ENCODE measurements at places on chromosomes 5 and 9.

DNA sequence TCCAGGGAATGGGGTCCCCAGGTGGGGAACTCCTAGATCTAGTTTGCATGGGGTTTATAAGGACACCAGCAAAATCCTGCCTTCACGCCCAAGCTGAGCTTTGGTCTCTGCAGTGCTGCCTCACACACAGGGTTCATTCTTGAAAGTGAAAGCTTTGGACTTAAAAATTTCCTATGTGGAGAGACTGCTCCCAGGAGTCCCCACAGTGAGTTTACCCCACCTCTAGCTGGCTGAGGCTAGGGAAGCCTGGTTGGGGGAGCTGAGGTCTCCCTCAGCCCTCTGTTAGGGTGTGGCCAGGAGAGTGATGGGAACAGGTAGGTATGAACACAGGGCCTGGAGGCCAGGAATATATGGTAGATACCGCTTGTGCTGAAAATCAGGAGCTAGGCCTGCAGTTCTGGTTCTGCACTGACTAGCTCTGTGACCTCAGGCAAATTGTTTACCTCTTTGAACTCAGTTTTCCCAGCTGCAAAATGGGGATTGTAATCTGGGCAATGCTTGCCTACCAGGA, 41.5 kb upstream of the LARP1 start:
- DNase-seq = no peak

- DNase-seq = no peak
Observed at GRCh38 chr9:2043243-2043642, 28.1 kb downstream of the SMARCA2 start.

DNA sequence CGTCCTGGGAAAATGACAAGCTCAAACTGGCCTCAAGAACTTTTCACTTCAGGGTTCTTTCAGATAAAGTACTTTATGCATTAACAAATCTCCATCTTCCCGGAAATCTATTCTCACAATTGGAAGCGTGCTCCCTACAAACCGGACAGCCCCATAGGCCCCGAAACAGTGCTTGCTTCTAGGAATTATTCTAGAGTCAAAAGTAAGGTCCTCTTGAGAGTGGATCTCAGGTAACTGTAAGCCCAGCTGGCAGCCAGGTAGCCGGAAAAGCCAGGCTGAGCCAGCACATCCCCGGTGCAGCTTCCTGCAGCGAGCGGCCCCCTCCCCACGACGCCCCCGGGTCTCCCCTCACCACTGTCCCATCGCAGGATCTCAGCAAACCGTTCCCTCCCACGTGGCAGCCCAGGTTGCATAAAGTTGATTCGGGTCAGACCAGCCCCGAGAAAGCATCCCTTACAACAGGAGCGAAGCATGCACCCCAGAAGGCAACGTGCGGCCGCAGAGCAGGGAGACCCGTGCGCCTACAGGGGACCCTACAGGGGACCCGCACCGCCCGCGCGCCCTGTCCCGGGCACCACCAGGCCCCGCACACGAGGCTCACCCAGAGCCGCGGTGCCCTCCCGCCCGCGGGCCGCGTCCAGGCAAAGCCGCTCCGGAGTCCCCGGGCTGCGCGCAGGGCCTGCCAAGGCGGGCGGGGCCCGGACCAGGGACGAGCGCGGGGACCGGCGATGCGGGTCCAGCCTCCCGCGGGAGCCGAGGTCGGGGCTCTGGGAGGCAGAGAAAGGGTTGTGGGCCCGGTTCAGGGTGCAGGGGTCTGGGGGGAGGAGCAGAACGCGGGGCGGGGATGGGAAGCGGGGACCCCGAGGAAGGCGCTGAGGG, 920 bp downstream of the LPCAT1 start:
- DNase-seq = no peak

GRCh38 chr5:141908796-141909195, 14.9 kb upstream of the DELE1 start:
- DNase-seq = peak; percentile 44

GRCh38 chr5:121121786-121122185, 657.7 kb downstream of the PRR16 start:
- no peak for DNase-seq

DNA sequence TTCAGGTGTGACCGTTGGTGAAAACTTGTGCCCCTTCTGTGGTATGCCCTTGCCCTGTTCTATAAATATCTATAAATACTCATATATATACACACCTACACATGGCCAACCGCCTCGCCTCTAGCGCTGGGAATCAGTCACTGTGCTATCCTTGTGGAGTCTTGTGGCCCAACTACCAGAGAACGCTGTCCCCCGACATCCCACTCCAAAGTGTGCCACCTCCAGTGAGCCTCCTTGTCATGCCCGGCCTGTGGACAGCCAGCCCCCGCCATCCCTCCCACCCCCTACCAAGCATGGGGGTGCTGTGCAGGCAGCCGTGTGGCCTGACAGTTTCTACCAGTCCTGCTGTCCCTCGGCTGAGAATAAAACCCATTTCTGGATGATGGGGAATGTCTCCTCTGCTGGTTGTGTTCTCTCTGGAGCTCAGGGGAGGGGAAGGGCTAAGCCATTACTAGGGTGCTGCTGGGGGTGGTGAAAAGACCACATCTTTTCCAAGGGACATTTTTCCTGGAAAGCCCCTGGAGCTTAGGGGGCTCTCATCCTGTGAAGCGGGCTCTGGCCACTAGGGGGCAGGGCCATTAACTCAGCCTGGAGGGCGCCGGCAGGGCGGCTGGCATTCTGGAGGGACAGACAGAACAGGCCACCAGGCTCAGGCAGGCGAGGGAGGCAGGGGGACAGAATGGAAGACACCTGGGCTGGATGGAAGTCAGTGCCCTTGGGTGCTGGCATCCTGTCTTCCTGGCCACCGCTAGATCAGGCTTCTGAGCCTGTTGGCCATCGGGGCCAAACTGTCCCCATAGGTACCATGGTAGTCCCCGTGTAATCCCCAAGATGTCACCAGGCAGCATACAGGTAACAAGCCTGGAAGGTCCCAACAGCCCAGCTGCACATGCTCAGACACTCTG, 20.7 kb downstream of the GOLGA2 start:
- peak; percentile 76 for DNase-seq

DNA sequence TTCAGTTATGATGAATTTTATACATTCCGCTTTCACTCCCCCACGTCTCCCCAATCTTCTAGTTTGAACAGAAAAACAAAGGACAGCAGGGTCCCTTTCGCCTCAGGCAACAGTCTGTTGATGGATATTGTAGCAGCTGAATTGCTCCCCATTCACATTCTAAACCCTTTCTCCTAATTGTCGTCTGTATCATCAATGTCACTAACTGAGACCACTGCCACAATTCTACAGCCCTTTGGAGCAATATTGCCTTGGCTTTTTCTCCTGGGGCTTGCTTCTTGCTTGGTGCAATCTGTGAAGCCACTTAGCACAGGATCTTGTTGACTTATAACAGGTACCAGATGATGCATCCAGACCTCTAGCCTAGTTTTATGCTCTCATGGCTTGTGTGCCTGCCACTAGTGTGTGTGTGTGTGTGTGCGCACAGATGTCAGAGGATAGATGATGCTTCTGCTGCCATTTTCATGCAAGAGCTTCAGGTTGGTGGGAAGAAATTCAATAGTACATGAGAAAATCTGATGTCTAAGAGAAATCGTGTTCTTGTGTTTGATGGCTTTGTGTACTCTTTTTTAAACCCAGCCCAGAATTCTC, 195.2 kb upstream of the ISL1 start:
- no peak for DNase-seq

DNA sequence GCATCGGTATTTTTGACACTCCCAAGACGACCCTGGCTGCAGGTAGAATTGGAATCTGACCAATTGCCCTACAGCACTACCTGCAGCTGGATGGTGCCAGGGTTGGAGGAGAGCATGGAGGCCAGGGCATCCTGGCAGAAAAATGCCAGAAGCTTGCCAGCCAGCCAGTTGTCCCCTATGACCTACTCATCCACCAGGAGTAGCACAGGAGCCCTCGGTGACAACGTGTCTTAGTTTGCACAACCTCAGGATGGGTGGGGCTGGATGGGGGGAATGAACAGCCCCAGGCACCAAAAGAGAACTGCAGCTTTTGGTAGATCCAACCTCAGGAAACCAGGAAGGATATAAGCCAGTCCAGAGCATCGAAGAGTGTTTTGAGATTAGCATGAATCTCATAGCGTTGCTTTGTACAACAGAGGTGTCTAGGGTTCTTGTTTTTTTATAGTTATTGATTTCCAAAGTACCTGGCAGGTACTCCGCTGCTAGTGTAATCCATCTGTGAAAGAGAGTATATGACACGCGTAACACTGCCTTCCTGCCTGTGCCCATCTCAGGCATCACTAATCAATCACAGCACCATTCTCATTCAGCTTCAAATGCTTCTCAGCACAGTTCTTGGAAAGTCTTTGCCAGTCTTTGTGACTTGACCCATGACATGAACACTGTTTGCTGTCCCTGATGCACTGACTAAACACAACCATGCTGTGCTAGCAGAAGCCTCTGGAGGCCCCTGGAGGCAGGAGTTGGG, 36.7 kb upstream of the ASS1 start:
- DNase-seq = no peak

GRCh38 chr5:2158109-2158508, 275.4 kb upstream of the IRX4 start:
- peak; percentile 64 for DNase-seq

- no peak for DNase-seq
Observed at GRCh38 chr5:175305251-175305650, 138.7 kb downstream of the DRD1 start.

DNA sequence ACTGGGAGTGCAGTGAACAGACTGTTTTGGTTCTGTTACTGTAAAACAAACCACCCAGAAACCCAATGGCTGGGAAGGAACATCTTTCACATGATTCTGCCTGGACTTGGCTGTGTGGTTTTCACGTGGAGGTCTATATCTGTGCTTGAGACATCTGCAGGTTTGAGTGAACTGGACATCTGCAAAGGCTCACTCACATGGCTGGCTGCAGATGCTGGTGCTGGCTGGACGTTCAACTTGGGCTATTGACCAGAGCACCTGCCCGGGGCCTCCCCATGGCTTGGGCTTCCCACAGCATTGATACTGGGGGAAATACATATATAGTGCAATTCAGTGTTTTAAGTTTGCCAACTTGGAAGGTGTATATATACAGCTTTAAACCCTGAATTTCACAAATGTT, 6.8 kb downstream of the CTSL start:
- DNase-seq = no peak

GRCh38 chr5:7759257-7759871, 91.6 kb downstream of the CFAP90 start:
- DNase-seq = no peak

DNA sequence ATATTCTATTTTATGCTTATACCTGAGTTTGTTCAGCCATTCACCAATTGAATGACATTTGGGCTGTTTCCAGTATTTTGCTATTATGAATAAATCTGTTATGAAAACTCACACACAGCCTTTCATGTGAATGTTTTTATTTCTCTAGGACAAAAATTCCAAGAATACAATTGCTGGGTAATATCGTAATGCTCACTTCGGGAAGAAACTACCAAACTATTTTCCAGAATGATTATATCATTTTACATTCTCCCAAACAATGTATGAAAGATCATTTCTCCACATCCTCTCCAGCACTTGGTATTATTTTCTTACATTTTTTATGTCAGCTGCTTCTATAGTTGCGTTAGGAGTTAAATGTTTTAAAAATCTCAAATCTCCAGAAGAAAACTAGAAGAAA, 58.3 kb upstream of the LHFPL2 start:
- DNase-seq = no peak

DNA sequence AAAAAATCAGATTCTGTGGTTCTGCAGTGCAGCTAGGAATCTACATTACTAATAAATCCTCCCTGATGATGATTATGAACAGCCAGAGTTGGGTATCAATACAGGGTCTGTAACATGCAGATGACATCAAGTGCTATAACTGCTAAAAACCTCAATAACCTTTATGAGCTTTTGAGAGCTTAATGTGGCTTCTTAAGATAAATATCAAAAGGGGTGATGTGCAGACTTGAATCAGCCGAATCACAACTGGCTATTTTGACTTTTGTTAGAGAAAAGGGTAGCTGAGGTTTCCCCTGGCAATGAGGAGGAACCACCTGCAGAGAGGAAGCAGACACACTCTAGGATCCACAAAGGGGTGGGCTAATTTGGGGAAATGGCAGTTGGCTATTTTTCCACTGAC, 30.2 kb downstream of the CAPSL start:
- no peak for DNase-seq

DNA sequence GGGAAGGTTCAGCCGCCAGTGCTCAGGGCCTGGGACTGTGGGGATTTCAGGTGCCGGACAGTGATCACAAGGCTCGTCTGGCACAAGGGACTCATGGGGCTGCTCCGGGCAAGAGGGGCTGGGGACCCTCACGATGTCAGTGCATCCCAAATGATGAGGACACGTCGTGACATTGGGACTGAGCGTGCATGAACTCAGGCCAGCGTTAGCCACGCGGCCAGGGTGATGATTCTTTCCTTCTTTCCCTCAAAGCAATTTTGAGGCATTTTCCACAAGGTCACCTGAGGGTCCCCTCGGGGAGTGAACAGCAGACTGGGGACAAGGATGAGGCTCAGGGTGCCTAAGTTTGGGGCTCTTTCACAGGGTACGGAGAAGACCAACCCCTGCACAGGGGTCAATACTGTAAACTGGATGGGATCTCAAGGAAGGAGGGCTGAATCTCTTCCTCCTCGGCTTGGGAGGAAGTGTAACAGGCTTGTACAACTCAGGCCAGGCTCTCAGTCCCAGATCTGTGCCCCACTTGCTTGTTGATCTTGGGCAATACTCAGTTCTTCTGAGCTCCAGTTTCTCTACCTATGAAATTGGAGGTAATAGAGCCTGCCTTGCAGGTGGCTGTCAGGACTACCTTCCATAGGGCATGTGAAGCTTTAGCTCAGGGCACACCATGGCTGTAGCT, 78.5 kb downstream of the PRRT1B start:
- no peak for DNase-seq

DNA sequence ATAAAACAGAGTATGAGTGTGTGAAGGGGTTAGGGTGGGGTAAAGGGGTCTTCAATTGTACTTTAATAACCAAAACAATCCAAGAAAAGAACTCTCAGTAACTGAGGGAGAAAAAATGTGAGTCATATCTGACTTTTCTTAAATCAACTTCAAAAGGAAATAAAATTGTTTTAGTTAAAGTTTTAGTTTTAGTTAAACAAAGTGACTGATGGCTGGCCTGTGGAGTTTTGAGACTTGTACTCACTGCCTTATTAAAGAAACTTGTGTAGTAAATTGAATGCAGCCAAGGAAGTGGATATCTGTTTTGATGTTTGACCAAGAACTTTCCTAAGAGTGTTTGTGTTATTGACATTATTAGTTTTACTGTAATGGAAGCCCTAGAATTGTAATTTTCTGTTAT, 2032.6 kb downstream of the MAT2B start:
- DNase-seq = no peak

DNA sequence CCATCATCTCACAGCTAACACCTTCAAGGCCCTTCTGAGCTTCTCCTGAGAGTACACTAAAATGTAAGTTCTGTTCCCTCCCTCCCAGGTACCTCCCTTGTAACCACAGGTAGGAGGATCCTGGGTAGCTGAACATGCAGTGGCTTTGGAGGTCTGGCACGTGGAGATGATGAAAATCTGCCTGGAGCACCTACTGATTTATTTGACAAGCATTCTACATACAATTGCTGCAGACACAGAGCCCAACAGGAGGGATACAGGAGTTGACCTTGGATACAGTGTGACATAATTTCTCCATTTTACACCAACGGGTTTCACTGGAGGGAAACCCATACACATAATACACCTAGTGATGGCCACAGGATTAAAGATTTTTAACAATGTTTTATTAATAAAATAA, 478.7 kb downstream of the SEMA5A start:
- no peak for DNase-seq

Measured in RWPE1 (cell line).